NCI-H2029 (cell line): ENCODE measurements at places on chromosomes 7 and 10.

GRCh38 chr10:112950714-112951358 is 789 bp downstream of the TCF7L2 start:
- DNase-seq, result no peak

DNA sequence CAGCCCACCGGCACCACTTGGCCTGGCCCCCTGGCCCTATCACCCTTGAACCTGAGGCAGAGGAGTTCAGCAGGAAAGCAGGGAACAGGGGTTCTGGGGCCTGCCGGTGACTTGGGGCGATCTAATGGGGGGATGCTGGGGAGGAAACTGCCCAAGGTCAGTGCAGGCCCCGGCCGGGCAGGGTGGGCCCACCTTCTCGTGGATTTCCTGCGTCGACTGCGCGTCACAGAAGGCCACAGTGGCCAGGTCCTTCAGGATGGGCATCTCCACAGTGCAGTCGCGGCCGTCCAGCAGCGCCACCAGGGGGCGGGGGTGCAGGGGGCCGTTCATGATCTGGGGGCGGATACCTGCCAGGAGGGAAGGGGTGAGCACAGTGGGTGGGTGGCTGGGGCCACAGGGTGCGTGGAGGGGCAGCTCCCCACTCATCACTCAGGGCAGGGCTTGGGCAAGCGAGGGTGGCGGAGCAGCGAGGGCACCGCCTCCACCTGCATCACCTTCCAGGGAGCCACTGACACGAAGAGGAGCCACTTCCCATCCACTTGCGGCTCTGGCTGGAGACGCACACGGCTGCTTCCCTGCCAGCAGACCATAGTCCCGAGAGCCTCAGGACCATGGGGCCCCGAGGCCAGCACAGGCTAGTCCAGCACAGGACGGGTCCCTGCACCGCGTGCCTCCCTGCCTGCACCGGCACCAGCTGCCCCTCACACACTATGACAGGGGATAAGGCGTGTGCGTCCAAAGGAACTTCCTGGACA is 61.4 kb downstream of the ZRANB1 start:
- DNase-seq, result no peak

DNA sequence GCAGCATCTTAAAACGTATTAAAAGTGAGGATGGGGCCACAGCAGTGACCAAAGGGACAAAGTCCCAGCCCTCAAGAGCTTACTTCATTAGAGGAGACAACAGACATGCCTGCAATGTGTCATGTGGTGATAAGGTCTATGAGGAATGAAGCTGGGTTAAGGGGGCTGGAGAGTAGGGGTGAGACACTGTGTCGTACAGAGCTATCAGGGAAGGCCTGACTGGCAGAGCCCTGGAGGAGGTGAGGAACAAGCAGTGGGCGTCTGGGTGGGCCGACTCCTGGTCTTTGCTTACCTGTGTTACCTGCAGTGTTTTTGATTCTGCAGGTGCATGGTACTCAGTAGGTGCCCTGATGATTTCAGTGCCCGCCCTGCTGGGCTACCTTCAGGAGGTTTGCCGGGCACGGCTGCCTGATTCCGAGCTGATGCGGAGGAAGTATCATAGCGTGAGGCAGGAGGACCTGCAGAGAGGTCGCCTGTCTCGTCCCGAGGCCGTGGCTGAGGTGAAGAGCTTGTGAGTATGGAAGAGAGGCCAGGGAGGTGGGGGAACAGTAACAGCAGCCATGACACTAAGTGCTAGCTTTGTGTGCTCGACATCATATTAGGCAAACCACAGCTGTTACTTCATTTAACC is 7.6 kb downstream of the ZFYVE27 start:
- DNase-seq, result no peak

GRCh38 chr7:158323741-158324396 is 263.8 kb downstream of the PTPRN2 start:
- DNase-seq, result no peak

GRCh38 chr10:128854963-128855362 is 612.1 kb upstream of the MGMT start:
- peak; percentile 16 for DNase-seq

DNA sequence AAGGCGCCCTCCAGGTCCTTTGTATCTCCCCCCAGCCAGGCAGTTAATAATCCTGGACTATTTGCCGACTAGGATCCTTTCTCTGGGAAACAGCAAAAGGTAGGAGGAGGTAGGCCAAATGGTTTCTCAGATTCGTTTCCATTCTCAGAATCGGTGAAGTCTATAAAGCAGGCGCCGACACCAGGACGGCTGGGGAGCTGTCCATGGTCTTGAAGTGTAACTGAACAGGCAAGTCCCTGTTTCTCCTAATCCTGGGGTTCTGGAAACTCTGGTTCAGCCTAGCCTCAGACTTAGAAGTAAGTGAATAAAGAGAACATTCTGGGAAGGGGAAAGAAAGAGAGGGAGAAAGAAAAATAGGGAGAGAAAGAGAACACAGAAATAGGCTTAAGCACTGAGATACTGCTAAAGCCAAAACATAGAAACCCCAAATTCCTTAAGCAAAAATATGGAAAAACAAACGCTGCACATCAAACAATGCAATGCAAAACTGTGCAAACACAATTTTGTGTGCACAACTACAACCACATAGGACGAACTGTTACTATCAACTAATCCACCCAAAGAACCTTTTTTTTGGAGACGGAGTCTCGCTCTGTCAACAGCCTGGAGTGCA is 11.1 kb upstream of the INA start:
- DNase-seq, result no peak

DNA sequence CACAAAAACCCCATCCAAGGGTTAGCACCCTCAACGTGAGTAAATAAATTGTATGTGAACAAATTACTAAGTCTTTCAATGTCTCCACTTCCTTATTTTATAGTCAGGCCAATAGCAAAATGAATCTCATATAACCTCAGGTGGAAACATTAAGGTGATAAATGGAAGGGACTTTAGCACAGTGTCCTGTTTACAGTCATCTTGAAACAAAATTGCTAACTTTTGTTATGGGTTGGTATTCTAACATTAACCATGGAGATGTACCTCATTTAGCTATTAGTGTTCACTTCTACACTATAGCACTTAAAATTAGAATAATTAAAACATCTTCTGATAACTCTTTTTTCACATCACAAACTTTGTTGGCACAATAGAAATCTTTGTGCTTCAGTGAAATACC is 255.8 kb upstream of the CNTNAP2 start:
- DNase-seq, result no peak
